ENCODE measurements at places on chromosomes 1 and 21.

DNA sequence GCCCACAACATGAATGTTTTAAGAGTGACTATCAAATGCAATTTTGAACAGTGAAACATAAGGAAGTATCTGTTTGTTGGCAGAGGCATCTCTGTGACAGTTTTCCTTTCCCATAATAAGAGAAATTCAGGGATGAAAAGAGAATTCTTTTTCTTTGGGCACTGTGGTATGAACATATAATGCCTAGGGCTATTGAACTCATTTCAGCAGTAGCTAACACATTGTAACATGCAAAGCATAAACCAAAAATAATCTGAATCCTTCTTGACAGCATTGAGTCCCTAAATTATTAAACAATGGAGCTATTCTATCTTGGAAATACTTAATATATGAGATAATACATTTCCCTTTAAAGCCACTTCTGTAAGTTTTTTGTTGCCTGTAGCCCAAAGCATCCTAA is 633.0 kb upstream of the B3GALT2 start:
- DNase-seq: no peak

DNA sequence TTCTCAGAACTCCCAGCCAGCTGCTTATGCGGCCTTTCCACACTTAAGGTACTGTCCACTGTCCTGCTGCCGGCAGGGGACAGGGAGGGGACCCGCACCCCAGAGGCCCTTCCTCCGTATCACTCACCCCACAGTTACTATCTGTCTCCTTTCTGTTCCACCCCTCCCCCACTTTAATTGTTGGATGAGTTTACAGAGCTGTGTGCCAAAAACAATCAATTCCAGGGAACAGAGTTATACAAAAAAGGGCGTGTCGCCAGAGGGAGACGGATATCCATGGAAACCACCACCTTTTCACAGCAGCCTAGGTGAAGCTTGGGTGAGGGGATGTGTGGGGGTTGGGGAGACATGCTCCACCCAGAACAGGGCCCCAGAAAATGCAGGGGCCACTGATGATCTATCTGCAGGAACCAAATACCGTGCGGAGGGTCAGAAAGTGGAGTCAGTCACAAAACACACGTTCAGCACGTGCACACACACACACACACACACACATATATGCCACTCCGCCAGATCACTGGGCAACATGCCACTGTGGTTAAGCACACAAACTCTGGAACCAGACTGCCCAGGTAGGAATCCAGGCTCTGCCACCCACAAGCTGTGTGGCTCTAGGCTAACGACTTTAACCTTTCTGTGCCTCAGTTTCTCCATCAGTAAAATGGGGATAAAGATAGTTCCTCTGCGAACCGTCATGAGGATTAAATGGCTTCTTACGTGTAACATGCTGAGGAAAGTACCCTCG is 30.5 kb downstream of the CASZ1 start:
- DNase-seq: no peak

DNA sequence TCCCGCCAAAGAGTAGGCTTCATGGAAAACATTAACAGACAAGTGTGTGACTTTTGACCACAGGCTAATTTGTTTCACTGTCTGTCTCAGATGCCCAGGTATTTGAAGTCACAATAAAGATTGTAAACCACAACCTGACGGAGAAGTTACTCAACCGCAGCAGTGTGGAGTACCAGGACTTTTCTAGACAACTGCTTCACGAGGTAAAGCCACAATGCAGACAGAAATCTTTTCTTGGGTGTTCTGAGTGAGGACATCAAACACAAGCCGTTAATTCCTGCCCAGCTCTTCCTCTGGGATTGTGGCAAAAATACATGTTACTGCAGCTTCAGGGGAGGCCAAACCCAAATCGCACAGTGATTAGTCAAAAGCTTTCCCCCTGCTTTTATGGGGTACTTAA is 31.0 kb downstream of the UMODL1 start:
- DNase-seq: no peak

DNA sequence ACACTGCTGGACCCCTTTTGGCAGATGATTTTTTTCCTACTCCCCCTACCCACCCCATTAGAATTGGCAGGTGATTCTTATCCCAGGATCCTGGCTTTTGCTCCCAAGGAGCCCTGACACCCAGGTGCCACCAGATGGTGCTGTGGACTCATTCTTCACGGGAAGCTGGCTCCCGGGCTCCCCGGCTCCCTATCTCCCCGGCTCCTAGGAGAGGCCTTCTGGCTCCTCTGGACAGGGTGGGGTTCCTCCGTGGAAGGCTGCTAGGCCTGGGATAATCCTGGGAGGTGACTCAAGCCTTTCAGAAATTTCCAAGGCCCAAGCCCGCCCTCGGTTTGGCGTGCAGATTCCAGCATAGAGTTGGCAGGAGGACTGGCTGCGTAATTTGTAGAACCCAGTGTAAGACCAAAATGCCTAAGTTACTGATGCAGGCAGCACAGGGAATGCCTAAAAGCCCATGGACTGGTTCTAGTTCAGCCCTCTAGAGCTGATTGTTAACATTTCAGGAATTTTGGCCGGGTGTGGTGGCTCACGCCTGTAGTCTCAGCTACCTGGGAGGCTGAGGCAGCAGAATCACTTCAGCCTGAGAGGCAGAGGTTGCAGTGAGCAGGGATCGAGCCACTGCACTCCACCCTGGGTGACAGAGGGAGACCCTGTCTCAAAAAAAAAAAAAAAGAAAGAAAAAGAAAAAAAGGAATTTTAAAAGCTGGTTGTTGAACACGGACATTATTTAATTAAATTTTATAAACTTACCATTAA is 6.8 kb upstream of the BSDC1 start:
- peak; percentile 37 for DNase-seq

GRCh38 chr1:223556414-223557129 is 108.9 kb downstream of the CAPN8 start:
- peak; percentile 60 for DNase-seq

GRCh38 chr1:193581341-193581740 is 394.9 kb upstream of the B3GALT2 start:
- no peak for DNase-seq

DNA sequence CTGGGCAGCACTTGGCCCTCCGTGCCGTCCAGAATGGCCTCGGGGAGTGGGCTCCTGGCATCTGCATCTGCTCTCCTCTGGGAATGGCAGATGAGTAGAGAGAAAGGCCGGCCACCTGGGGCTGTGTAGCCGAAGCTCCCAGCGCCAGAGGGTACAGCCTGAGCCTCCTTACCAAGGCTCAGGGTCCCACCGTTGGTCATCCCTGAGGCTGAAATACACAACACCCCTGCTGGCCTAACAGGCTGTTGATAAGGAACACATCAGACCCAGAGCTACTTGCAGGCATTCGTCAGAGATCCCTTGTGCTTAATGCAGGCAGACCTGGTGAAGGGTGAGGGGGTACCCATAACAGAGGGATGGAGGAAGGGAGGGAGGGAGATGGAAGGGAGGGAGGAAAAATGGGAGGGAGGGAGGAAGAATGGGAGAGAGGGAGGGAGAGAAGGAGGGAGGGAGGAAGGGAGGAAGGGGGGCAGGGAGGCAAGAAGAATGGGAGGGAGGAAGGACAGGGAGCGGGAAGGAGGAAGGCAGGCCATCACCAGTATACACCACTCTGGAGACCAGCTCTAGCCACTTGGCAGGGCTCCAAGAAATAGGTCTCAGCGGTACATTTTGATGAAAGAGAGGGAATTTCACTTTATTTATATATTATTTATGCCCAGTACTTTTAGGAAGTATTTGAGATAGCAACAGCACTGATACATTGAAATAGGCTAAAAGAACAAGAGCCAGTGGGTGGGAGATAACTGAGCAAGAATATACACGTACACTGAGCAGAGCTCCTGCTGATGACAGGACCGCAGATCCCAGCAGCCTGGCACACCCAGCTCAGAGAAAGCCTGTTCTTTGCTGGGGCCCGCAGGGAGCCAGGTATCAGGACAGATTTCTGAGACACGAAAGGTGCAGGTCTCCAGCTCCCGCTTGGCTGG is 315.0 kb upstream of the VAMP3 start:
- no peak for DNase-seq

DNA sequence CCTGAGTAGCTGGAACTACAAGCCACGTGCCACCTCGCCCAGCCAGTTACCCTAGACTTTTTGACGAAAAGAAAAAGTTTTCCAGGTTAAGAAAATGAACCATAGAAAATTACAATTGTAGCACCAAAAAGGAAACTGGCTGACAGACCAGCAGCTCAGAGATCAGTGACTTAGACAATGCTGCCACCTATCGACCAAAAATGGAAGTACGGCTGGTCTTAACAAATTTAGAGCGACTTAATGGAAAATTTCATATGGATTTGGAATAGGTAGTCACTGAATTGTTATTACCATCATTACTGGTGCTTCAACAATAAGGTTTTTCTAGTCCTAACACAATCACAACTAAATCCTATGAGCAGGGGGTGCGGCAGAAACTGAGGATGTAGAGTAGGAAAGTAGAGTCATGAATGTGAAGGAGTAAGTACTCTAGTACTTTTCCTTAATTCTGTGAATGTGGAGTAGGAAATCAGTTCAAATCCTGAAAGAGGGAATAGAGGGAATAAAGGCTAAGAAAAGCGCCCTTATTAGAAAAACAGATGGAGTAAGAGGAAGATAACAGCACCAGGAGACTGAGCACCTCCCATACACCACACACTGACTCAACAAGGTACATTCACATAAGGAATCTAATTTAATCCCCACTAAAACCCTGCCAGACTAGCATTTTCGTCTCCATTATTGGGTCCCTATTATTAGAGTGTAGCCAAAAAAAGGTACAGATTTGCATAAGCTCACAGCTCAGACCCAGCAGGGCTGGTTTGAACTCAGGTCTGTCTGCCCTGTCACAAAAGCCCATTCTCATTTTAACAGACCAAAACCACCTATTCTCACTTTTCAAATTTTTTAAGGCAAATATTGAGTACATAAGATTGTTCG is 37.9 kb upstream of the MGST3 start:
- DNase-seq: peak; percentile 65

DNA sequence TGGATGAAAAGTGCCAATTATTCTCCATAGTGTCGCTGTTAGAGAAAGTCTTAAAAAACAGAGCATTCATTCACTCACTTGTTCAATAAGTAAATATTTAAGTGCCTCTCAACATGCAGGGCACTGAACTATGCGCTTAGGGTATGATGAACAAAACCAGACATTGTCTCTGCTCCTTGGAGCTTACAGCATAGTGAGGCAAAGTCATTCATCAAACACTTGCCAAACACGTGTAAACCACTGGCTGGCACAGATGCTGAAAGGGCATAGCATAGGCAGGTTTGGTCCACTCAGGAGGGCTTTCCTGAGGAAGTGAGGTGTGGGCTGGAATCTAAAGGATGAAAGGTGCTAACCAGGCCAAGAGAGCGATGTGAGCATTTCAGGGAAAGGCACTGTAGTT is 27.6 kb upstream of the RD3 start:
- no peak for DNase-seq

- no peak for DNase-seq
Measured at GRCh38 chr1:156894711-156895454, 1.4 kb downstream of the PEAR1 start.

GRCh38 chr1:226741009-226741408 is 1.9 kb upstream of the ITPKB start:
- DNase-seq: no peak

GRCh38 chr1:79660129-79660528 is 653.6 kb upstream of the ADGRL4 start:
- DNase-seq: peak; percentile 24

DNA sequence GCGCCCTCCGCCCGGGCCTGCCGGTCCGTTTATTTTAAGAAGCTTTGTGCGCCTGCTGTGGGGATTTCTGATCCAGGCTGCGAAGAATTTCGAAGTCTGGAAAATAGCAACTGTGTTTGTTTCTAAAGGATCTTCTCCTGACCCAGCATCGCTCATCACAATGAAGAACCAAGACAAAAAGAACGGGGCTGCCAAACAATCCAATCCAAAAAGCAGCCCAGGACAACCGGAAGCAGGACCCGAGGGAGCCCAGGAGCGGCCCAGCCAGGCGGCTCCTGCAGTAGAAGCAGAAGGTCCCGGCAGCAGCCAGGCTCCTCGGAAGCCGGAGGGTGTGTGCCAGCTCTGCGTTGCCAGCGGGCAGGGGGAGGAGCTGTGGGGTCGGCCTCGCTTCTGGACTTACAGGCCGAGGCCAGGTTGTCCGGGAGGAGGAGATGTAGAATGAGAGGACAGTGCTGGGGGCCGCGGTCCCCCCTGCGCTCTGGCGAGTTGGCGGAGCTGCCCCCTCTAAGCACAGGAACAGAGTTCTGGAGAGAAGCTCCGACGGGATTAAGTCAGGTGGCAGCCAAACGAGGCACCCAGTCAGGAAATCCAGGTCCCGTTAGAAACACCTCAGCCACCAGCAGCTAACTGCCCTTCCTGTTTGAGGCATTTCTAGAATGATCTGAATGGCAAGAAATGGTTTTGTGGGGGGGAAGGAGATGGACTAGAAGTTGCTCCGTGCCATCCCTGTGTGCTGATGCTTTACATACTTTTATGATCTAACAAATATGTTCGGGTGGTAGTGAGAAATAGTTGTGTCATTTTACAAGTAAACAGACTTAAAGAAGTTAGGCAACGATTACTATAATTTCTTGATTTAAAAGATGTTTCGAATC is 948 bp downstream of the TXLNA start:
- DNase-seq: peak; percentile 33

GRCh38 chr1:45403298-45403697 is 63.1 kb upstream of the MUTYH start:
- no peak for DNase-seq

DNA sequence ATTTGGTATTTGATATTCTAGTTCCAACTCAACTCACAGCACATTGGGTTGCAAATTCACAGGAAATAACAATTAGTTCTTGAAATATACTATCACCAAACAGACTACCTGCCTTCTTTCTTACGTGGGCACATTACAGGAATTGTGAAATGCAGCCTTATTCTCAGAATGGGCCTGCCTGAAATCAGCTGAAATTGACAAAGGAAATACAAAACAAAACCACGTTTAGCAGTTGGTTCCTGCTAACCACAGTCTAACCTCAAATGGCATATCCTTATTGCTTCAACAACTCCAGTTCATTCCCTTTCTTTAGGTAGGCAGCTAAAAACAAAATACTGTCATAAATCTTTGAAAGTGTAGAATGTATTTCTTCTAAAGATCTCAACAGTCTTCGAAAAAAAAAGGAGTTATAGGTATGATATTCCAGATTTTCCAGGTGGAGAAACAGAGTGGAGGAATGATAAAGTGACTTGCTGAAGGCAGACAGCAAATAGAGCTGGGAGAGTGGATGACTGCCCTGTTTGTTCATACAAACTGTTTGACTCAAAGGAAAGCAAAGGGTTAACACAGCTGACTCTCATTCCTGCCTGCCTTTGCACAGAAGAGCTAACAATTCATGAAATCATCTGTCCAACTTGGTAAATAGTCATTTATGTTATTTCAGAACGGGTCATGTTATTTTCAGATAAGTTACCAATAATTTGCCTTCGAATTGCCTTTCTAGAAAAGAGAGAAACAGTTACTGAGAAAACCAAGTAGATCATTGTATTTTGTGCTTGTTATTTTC is 1.6 kb upstream of the GREM2 start:
- peak; percentile 63 for DNase-seq

GRCh38 chr1:31234123-31234708 is 5.5 kb downstream of the NKAIN1 start:
- no peak for DNase-seq

- peak; percentile 14 for DNase-seq
Measured at GRCh38 chr1:97243973-97244560, 522.5 kb downstream of the PTBP2 start.

Data from MV-4-11 (cell line).